NCI-H1105 treated with DMSO at 0.1 percent for 48 hours (cell line): ENCODE measurements at places on chromosomes 7 and 10.

GRCh38 chr7:115136796-115137443 is 215.0 kb downstream of the MDFIC start:
- no peak for DNase-seq

DNA sequence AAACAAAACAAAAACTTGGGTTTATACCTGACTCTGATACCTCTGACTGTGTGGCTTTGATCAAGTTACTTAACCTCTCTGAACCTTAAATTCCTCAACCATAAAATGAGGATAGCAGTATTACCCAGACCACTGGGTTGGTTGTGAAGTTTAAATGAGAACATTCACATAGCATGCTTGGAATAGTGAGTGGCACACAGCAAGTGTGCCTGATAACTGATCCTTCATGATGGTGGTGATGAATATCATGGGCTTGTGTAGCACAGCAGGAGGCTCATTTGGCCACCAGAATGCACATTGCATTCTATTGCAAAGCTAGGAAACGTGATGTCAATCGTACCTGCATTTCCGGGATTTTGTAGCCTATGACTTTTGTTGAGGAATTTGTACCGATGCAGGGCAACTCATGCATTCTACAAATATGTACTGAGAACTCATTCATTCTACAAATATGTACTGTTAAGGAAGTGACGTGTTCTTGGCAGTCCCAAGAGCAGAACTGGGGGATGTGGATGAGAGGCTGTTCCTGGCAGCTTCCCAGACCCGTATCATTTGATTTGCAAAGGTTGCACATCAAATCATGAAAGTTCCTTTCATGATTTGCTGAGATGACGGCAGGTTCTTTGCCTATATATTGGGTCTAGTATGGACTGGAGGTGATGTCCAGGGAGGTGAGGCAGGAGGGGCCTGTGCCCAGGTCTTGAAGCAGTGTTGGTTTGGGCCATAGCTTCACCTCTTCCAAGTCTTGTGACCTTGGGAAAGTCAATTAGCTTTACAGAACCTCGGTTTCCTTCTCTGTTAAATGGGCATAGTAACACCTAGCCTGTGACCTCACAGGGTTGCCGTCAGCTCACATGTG is 94.6 kb upstream of the SMNDC1 start:
- no peak for DNase-seq

DNA sequence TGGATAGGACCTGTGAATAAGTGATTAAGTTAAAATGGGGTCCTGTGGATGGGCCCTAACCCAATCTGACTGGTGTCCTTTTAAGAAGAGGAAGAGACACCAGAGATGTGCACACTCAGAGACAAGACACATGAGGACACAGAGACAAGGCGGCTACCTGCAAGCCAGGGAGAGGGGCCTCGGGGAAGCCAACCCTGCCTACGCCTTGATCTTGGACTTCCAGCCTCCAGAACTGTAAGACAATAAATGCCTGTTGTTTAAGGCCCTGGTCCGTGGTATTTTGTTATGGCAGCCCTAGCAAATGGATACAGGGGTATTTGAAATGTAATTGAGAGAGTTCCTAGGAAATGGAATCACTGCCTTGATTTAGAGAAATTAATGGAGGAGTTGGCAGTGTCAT is 225.3 kb downstream of the SKAP2 start:
- DNase-seq: no peak

- DNase-seq: no peak
Measured at GRCh38 chr7:119967221-119967620, 305.8 kb upstream of the KCND2 start.

GRCh38 chr10:79056736-79057391 is 11.9 kb upstream of the ZMIZ1 start:
- no peak for DNase-seq

DNA sequence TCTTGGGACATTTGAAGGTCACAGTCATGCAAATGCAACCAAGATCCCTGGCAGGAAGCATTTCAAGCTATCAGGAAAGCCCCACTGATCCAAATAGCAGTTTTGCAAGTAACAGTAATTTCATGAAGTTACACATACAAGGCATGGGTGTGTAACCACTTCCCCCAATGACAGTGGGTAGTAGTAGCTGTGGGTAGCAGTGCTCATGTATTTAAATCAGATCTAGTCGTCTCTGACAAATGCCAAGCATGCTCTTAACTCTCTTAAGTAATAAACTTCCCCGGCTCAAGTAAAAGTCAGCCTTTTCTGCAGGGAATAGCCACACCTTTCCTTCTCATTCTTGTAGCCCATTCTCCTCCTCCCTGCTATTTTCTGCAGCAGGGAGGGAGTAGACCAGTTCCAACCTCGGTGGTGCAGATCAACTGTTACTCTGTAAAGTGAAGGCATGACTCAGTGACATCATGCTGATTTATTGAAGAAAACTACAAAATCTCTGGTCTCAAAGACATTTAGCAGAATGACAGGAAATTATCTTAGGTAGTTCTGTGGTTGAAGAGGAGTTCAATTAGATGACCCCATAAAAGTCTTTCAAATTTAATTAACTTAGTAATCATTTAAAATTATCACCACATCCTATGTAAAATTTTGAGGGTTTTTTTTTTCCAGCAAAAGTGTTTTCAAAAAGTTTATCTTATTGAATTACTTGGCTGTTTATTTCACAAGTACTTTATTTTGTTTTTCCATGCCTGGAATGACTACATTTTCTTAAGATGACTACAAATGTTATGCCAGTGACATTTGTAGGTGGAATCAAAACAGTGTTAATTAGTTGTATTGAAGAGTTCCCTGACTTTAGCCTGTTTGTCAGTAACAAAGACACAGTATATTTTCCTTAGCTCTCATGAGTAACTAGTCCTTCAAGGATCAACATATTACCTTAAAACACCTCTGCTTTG is 568.3 kb downstream of the INHBA start:
- DNase-seq: no peak

DNA sequence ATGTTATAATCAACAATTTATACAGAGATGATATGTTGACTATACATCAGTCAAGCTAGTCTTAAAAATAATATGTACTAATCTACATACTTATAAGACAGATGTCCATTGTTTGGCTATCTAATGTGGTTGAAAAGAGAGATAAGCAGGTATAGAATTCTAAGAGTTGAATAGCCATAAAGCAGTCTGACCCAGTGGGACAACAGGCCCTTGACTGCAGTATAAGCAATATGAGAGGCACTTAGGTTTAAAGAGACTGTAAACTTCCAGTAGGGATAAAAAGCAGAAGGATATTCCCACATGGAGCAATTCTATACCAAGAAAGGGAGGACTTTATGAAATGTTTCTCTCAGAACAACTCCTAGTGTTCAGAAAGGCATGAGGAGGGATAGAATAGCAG is 139.3 kb downstream of the ELAPOR2 start:
- no peak for DNase-seq

GRCh38 chr7:47371733-47372368 is 210.1 kb downstream of the TNS3 start:
- peak; percentile 84 for DNase-seq

- no peak for DNase-seq
Measured at GRCh38 chr7:139610595-139610994, 87.1 kb downstream of the CLEC2L start.

GRCh38 chr7:29480934-29481651 is 82.5 kb upstream of the PRR15 start:
- DNase-seq: no peak

DNA sequence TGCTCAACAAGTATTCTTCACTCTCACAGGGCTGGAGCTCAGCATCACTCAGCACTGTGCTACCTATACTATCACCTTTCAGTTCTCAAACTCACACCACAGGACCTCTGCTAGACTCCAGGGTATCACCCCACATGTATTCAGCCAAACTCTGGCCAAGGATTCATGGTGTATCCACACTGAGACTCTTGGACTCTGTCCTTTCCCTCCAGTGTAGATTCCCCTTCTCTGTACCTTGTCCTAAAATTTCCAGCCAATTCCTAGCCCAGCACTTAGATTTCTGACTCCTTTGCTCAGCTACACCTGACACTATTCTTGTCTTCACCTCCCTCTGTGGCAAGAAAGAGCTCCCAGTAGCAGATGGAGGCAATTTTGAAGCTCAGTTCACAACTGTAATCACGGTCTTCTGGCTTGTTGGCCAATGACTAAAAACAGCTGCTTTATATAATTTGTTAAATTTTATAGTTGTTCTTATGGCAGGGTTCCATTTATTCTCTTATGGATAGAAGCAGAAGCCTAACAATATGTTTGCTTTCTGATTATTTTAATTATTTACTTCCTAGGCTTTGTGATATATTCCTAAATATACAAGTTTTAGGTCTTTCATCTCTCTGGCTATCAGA is 258.8 kb downstream of the THSD7A start:
- no peak for DNase-seq

DNA sequence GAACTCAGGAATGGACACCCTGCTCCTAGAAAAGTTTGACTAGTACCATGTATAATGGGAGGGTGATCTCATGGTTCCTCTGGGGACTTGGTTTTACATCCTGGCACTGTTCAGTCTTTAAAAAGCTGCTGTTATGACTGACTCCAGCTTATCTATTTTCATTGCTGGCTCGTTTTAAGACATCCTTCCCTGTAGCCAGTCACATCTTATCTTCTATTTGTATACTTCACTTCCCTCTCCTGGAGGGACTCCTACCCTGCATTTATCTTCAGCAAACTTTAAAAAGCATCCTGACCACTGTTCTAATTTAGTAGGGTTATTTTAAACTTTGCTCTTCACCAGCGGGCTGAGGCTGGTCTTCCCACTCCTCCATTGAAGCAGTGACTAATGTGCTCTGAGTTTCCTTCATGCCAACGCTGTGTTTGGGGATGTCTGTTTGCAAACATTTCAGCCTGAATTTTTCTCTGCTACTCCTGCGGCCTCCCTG is 72.9 kb upstream of the ARMC3 start:
- no peak for DNase-seq

GRCh38 chr7:30668102-30668501 is 14.2 kb downstream of the CRHR2 start:
- DNase-seq: no peak

DNA sequence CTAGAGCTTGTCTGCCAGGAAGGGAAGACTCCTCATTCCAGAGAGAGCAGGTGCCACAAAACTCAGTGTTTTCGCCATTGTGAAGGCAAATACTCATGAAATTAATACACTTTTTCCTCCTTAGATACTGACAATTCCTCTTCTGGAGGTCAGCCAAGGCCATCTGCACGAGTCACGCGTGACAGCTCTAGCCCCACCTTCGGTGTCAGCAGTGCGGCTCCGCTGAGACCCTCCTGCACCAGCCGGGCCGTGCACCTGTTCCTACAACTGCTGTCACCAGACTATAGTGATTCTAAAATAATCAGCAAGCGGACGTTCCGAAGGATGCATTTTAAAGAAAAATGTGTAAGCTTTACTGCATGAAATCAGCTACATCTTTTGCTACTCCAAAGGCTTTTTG is 127.7 kb downstream of the DIP2C start:
- DNase-seq: peak; percentile 24

DNA sequence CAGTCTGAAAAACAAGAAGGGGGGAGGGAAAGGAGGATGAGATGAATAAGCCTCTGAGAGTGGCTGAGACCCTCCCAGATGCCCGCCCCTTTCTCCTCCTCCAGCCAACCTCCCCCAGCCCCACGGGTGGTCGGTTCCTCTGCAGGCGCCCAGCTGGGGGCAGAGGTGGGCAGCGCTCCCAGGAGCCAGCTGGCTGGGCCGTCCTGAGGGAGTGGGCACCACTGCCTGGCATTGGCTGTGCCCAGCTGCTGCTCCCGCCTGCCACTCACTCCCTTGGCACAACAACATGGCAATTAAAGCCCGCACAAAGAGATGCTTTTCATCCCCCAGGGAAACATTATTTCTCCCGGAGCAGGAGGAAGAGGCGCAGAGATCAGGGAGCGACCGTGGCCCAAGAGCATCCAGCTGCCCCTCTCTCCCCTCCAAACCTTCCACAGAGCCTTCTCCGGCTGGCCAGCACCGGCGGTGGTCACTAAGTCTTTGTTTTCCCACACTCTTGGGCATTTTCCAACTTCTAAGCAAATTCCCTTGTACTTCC is 107.2 kb downstream of the SPDYE5 start:
- peak; percentile 95 for DNase-seq

DNA sequence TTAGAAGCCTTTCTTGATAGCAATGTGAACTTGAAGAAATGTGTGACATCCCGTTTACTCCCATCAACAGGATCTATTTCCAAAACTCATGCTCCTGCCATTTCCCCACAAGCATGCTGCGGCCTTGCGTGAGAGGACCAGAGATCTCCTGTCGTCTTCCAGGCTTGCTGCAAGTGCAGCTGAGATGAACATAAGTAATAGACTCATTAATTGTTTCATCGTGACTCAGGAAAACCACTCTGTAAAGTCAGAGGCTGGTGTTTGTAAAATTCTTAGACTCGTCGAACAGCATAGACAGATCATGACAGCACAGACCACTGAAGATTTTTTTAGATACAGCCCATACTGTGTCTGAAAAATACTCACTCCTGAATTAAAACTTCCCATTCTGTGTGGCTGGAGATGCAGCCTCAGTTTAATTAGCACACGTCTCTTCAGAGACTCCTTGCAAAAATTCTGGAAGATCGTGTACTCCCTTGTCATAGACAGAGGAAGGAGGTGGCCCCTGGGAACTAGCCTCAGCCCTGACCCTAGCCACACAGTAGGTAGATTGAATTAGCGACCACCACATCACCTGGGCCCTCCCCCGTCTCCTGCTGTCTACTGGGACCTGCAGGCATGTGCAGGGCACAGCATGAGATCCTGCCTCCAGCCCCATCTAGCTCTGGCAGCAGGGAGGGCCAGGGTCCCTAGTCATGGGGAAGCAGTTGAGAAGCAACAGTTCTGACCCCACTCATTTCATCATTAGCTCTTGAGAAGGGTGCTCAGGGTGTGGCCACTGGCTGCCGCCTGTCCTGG is 226.0 kb downstream of the CELF2 start:
- DNase-seq: no peak

DNA sequence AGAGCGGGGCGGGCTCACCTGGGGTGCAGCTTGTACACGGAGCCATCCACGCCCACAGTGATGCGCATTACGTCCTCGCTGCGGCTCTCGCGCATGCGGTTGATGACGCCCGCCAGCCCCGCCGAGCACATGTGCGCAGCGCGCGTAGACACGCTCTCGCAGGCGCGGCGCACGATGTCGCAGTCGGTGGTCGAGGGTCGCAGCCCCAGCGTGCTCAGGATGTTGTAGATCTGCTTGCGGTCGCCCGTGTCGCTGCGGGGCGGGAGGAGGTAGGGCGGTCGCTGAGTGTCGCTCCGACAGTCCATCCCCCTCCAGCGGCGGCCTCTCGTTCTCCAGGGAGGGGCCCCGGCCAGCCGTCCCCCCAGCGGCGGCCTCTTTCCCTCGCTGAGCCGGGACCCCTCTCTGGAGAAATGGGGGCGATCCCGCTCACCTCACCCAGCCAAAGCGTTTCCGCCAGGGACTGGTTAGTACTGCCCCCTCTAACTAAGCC is 4.4 kb upstream of the MYL7 start:
- no peak for DNase-seq

GRCh38 chr7:64581926-64582894 is 19.3 kb upstream of the ZNF680 start:
- DNase-seq: no peak

GRCh38 chr10:73888514-73888913 is 14.2 kb upstream of the CAMK2G start:
- DNase-seq: no peak
